ENCODE measurements at places on chromosomes 11 and 22.
A peak's percentile ranks its signal among the peaks of the same experiment; 100 is the strongest.

- DNase-seq = no peak
Observed at GRCh38 chr11:65709661-65710060, 2.4 kb upstream of the KAT5 start.

GRCh38 chr11:9633679-9634078 is 30.2 kb upstream of the SWAP70 start:
- DNase-seq = no peak

GRCh38 chr11:134471087-134471715 is 59.2 kb upstream of the B3GAT1 start:
- DNase-seq = no peak

DNA sequence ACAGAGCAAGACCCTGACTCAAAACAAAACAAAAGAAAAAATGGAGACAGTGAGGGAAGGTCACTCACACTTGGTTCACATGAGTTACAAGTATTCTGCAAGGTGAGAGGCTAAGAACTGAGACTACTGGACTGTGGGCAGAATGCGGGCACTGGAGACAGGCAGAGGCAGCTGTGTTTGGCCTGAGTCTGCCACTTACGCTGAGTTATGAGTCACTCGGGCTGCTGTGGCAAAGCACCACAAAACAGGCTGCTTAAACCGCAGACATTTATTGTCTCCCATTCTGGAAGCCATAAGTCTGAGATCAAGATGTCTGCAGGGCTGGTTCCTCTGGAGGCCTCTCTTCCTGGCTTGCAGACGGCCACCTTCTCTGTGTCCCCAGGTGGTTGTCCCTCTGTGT is 122.8 kb downstream of the SHANK2 start:
- DNase-seq = no peak

DNA sequence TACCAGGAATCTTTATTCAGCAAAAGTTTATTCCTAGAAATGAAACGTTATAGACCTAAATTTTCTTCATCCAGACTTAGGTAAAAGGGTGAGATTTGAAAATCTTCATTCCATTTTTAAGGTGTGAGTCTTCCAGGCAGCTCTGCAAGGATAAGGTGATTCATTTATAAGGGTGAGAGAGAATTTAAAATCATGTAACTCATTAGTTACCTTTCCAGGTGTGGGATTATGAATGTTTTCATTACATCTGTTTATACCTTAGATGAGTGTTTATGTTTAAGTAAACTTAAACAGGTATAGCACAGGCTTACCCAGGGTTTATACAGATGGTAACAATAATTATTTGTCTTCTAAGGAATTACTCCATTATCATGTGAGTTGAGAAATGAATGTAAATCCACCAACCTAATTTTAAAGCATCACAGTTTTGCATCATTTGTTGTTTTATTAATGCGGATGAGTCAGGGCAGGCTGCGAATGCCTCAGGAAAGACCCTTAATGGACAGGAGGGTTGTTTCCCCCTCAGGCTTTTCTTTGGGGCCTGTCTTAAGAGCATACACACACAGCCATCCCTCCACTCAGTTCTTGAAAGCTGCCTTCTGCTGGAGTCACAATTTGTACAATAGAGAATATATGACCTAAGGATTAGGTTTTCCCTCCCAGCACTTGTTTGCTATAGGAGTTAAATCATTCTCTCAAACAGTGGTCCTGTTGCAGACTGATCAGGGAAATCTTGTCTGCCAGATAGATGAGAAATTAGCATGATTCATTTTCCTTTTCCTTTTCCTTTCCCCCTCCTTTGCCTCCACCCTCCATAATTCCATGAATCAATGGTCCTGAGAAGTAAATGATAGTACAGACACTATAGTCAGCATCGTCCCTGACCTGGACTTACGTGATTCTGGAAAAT is 3.0 kb downstream of the PRSS23 start:
- DNase-seq = no peak

GRCh38 chr11:10160350-10160749 is 133.7 kb downstream of the SBF2 start:
- DNase-seq = no peak

DNA sequence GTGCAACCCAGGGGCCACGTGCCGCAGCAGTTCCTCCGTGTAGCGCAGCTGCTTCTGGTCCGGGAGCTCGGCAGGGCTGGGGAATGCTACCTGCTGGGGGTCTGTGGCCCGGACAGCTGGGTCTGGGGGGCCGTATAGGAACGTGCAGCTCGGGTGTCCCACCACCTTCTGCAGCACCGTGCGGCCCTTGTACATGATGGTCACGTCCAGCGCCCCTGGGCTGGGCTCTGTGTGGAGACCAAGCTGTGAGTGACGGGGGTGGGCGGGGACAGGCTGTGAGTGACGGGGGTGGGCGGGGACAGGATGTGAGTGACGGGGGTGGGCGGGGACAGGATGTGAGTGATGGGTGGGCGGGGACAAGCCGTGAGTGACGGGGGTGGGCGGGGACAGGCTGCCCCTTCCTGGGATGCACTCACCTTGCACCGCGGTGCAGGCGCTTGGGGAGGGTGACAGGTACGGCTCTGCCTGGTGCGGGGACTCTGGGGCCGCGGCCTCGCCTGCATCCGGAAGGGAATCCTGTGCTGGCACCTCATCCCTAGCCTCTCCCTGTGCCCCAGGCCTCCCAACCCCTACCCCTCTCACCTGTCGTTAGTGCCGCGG is 2.3 kb downstream of the IRF7 start:
- DNase-seq = peak; percentile 90

DNA sequence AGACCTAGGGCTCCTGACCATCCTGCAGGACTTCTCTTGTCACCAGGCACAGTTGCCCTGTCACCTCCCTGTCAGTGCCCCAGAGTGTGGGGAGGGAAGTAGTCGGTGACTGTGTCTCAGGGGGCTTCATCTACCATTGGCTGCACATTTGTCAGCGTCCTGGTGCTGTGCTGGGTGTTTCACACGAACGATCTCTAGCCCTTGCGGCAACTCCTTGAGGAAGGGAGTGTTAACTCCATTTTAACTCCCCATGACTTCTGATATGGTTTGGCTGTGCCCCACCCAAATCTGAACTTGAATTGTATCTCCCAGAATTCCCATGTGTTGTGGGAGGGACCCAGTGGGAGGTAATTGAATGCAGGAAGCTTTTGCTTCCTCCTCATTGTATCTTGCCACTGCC is 7.1 kb downstream of the TSKU start:
- no peak for DNase-seq

DNA sequence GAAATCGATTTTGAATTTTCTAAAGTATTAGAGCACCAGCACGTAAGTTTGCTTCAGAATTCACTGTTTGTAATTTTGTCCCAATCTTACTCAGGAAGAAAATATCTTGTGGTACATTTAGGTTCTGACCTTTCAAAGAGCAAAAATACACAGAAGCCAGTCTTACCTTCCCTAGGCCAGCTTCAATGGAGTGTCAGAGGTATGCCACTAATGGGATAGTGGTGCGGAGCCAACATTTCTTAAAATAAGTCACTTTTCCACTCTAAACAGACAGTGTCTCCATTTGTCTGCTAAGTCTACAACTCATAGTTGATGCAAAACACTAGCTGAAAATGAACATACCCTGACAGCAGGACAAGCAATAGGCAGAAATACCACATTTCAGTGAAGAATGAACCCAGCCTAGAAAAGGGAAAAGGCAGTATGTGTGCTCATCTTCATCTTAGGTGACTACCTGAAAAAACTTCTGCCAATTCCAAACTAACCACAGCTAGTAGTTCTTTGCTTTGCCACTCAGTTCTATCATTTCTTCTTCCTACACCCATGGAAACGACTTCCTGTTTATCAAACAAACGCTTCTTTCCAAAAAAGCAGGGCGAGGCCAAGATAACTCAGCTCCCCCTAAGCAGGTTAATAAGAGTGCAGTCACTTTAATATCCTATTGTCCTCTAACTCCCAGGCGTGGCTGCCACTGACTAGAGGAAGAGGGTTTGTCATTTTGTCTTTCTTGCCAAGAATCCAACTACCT is 94.0 kb upstream of the APOA1 start:
- peak; percentile 73 for DNase-seq

- DNase-seq = no peak
Observed at GRCh38 chr22:31235081-31235480, 23.0 kb downstream of the LIMK2 start.

DNA sequence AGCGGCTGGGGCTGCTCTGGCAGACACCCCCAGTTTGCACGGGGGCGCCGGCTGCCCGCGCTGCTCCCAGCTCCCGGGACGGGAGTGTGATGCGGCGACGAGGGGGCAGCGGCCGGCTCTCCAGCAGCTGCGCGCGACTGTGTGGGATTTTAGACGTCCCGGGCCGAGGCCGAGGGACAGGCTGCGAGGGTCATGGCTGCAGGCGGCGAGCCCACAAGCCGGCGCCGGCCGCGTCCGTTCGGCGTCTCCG is 159 bp downstream of the FZD4 start:
- DNase-seq = no peak

DNA sequence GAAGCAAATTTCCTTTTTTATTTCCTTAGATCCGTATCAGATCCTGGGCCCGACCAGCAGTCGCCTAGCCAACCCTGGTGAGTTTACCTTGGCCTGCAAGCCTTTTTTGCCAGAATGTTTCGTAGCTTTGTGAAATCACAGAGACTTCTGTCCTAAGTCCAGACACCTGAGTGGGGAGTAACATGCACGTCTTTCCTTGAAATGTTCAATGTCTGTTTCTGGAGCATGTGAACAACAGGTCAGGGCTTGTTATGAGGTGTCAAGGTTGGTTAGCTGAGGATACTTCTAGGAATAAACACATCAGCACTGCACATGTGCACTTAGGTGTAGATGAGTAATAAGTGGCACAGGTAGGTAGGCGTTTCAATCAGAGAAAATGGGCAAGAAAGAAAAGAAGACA is 58.0 kb downstream of the KCNJ1 start:
- no peak for DNase-seq

GRCh38 chr11:57343825-57344224 is 5.7 kb downstream of the P2RX3 start:
- DNase-seq = no peak

- DNase-seq = no peak
Observed at GRCh38 chr11:3166268-3167142, 1.4 kb upstream of the OSBPL5 start.

- peak; percentile 21 for DNase-seq
Observed at GRCh38 chr22:50610581-50610980, 10.0 kb downstream of the MAPK8IP2 start.

DNA sequence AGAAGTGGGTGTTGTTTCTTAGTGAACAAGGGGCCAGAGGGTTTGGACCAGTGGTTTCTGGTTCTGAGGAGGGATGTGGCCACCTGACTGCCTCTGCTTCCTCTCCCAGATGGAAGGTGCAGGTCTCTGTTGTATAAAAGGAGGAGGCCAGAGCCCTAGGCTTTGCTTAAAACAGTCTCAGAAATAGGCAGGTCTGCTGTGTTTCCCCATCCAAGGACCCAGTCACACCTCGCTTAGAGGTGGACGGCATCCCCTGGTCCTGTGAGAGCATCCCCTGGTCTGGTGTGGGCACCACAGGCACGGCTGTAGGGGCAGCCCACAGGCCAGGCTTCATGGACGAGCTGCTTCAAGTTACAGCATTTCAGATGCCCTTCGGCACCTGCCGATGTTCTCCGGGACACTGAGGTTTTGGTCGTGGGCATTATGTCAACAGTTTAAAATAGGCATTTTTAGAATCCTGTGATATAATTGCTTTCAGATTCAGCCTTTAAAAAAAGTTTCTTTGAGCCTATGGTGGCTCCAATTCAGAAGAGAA is 45.7 kb upstream of the SHANK2 start:
- peak; percentile 16 for DNase-seq

DNA sequence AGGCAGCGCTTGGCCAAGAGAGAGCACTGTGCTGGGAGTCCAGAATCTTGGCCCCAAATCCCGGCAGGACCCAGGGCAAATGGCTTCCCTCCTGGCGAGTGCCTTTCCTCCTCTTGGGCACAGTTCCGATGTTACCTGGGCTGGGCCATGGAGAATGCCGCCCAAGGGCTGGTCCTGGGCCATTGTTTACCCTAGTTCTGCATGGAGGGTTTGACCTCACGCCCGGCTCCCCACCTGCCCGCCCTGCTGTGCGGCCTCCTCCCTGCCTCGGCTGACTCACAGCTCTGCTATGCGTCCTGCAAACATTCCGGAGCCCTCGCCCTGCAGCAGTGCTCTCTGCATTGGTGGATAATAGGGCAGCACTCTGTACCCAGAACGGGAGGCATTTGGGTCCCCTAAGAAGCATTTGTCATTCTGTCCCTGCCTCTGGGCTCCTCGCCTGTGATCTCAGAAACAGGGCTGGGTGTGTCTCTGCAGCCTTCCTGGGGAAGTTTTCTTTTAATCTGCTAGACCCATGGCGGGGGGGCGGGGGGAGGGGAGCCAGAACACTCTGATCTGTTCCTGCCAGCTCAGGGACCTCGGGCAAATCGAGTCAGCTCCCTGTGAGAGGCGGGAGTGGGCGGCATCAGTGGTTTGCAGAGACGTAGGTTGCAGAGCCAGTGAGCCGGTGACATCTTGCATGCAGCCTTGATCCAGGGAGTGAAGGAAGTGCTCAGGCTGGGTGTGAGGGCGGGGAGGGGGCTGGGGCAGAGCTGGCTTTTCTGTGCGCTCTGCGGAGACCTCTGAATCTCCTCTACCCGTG is 32.9 kb upstream of the SMIM38 start:
- DNase-seq = peak; percentile 89

GRCh38 chr11:114440971-114441763 is 1.9 kb downstream of the REXO2 start:
- no peak for DNase-seq

- DNase-seq = no peak
Observed at GRCh38 chr11:113091481-113091780, 130.2 kb downstream of the NCAM1 start.

DNA sequence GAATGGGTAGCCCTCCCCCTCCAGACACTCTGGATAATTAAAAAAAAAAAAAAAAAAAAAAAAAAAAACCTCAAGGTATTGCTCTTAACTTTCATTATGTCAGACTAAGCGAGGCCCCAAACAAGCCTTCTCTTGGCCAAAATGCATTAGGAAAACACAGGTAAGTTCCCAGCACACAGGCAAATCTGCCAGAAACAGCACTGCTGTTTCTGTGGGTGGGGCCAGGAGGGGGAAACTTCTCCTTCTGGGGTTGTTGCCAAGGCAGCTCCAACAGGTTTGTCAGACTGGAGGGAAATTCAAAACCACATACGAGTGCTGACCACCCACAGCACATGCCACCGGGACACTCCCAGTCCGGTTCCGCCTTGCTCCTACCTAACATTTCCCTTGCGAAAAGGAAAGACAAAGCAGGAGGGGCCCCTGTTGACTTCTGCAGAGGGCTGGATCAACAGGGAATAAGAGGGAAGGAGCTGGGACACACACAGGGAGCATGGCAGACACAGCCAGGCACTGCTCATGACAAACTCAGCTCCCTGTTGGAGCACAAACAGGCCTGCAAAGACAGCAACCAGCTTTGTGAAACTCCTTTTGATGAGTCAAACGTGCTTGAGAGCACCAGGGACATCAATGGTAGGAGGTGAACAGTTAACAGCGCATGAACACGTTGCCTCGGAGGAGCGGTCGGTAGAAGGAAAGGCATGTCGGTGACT is 55.0 kb downstream of the MYH9 start:
- DNase-seq = peak; percentile 85

All from activated effector memory CD4-positive, alpha-beta T cell treated with anti-CD3 and anti-CD28 coated beads, Interleukin-2, amount 50 U/mL, for 16 hours (primary cell).